ENCODE measurements at places on chromosomes 6 and 20.

- DNase-seq = no peak
Observed at GRCh38 chr6:130903007-130903406, 75.8 kb downstream of the SMLR1 start.

GRCh38 chr6:45727819-45728449, 287.7 kb downstream of the CLIC5 start:
- DNase-seq = no peak

GRCh38 chr20:63475209-63475608, 2.8 kb upstream of the KCNQ2 start:
- DNase-seq = no peak

- no peak for DNase-seq
Observed at GRCh38 chr6:72626126-72626525, 4.3 kb downstream of the KCNQ5 start.

DNA sequence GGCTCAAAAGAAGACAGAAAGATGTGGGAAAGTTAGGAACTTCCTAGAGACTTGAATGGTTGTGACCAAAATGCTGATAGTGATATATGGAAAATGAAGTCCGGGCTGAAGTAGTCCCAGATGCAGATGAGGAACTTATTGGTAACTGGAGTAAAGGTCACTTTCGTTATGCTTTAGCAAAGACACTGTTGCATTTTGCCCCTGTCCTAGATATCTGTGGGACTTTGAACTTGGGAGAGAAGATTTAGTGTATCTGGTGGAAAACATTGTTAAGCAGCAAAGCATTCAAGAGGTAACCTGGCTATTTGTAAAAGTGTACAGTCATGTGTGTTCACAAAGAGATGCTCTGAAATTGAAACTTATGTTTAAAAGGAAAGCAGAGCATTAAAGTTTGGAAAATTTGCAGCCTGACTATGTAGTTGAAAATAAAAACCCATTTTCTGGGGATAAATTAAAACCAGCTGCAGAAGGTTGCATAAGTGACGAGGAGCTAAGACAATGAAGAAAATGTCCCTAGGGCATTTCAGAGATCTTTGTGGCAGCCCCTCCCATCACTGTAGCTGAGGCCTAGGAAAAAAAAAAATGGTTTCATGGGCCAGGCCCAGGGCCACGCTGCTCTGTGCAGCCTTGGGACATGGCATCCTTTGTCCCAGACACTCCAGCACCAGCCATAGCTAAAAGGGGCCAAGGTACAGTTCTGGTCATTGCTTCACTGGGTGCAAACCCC, 1692.2 kb downstream of the HACE1 start:
- DNase-seq = no peak

GRCh38 chr6:46972531-46972930, 50.8 kb upstream of the ADGRF5 start:
- DNase-seq = no peak

- no peak for DNase-seq
Observed at GRCh38 chr6:12578751-12579150, 137.8 kb upstream of the PHACTR1 start.

GRCh38 chr6:2240961-2241360, 4.4 kb downstream of the GMDS start:
- DNase-seq = no peak

DNA sequence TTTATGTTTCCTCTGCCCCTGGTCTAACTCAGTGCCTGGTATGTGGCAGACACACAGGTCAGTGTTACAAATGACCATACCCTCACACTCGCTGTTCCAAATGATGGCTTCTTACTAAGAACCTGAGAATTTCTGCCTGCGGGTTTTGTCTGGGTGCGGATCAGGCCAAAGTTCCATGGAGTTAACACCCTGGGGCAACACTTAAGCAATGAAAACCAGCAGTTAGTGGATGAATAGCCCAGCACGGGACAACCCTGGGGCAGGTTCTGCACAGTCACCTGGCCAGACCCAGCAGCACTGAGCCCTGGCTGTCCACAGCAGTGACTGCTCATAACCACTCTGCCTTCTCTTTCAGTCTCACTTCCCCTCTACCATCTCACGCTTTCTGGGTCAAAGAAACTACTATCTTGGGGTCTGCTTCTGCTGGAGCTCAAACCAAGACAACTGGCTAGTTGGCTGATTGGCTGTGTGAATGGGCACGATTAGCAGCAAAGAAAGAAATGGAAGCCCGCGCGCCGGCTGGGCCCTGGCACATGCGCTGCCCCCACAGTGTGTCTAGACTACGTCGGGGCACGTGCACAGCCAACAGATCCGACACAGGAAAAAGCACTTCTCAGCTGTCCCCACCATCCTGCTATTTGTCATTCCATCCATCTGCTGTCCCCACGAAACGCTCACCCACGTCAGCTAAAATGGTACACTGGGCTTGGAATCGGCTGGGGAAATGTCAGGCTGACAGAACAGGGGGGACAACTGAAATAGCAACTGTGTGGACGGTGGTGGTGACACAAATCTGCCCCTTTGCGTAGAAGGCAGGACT, 36.6 kb downstream of the MGME1 start:
- no peak for DNase-seq

DNA sequence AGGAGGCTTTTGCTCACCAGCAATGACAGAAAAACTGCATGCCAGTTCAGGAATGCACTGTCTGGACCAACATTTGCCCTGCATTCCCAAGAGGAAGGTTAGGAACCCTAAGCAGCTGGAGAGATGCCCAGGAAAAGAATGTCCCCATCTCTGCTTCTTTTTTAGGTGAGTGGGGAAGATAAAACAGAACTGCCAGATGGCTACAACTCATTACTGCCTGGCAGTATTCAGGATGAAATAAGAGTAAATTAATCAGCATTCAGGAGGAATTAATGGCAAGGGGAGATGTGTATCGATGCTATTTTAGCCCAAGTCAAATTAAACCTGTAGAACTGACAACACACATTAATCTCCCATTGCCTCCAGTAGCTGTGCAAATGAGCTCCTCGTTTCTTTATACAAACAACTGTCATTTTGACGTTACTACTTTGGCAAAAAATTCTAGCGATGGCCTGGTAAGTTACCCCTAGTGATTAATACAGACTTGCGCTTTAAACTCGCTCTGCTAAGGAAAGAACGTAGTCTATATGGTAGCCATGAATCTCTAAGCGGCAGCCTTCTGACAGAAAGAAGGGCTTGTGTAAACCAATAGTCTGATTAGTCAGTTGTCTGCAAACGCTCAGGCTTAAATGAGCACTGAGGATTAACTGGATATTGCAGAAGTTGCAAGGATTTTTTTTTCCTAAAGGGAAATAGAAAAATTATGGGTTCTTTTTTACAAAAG, 16.7 kb upstream of the SMLR1 start:
- DNase-seq = no peak

DNA sequence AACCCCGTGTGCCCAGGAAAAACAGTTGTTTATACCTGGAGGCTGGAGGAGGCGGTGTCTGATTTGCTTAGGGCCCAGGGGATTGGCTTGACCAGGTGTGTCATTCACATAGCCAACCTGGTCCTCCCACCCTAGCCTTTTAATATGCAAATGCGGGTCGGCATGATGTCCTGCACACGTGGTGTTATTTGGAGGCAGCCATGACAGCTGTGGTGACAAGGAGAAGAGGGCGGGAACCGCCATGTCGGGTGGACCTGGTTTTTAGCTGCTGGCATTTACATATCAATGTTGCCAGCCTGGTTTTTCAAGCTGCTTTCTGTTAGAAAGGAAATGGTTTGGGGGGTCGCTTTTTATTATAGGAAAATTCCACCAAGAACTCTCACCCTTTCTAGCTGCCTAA, 291.4 kb upstream of the QKI start:
- DNase-seq = no peak
